ENCODE measurements at places on chromosomes 13 and 19. TPM values are rescaled to one million over a fixed set of nuclear protein-coding genes. Genes with fewer than 3 reads are reported as not detected.

GRCh38 chr13:101493541-101493940, 41.1 kb downstream of the ITGBL1 start:
- DNase-seq: no peak

GRCh38 chr19:39524495-39524894, 8.2 kb downstream of the EID2B start:
- no peak for DNase-seq

DNA sequence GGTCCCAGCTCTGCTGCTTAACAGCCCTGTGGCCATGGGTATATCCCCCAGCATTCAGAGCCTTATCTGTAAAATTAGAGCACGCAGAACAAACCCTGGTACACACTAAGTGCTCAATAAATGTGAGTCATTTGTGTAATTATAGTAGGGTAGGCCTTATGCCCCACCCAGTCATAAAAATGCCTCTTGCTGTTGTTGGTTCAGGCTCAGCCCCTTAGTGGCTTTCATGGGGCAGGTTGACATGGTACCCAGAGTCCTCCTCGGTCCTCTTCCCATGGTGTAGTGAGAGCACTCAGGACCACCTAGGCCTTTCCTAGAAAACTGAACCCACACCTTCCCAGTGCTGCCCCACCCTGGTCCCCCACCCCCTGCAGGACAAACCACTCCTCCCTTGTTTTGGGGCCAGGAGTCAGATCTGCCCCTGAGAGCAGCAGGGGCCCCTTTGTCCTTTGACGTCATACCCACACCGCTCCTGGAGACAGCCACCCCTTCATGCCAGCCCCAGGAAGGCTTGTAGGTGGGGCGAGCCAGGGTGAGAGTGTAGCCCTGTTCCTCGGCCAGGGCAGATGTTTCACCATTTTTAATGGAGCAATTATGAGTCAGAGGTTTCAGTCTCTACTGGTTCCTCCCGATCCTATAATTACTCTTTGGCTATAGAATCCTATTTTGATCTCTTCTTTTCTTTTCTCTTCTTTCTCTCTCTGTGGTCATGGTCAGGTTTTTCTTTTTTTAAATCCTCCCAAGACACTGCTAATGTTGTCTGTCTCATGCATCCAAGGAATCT, 36.8 kb downstream of the ACTN4 start:
- DNase-seq: peak; percentile 98

DNA sequence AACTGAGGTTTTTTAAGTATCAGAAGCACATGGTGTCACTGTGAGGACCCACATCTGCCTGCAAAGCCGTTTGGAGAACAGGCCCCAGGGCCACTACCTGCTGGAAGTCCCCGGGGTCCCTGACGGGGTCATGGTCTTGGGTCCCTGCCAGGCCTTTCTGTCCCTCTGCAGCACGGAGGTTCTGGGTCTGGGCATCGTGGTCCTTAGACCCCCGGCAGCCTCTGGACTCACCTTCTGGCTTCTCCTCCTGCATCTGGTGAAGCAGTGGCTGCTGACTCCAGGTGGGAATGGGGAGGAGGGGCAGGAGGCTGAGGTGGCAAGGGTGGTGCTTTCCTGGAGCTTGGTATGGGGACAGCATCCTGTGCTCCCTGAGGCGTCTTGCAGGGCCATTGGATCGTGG, 198.6 kb downstream of the TEX29 start:
- DNase-seq: no peak

DNA sequence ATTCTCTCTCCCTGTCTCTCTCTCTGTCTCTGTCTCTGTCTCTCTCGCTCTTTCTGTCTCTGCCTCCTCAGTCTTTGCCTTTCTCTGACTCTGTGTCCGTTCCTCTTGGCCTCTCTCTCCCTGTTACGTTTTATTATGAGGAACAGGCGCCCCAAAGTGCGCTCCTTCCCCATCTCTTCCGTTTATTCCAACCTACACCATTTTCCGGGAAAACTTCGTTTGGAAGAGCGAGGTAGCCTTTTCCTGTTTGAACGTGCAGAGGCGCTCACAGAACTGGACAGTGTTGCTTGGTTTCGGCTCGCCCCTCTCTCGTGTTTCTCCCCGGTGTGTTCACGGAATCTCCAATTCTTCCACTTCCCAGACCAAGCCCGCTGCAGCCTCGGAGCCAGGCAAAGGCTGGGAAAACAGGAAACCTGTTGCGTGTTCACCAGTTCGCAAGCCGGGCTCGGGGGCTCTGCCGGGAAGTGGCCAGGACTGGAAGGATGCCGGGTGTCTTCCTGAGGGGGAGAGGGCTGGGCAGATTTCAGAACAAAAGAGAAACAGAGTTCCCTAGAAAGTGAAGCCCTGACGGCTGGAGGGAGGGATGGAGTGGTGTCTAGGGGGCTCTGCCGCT, 605 bp downstream of the TMEM255B start:
- peak; percentile 33 for DNase-seq

- no peak for DNase-seq
Observed at GRCh38 chr13:62537593-62537992, 1121.9 kb upstream of the PCDH20 start.

Gene CYP2F1
- total RNA-seq: not detected

Gene SLC25A30
- total RNA-seq: 6.1 TPM

Gene B3GNT8
- not detected for total RNA-seq

All from M059J (cell line).